ENCODE measurements at places on chromosomes 13 and 19. TPM values are rescaled to one million over a fixed set of nuclear protein-coding genes. Genes with fewer than 3 reads are reported as not detected.

DNA sequence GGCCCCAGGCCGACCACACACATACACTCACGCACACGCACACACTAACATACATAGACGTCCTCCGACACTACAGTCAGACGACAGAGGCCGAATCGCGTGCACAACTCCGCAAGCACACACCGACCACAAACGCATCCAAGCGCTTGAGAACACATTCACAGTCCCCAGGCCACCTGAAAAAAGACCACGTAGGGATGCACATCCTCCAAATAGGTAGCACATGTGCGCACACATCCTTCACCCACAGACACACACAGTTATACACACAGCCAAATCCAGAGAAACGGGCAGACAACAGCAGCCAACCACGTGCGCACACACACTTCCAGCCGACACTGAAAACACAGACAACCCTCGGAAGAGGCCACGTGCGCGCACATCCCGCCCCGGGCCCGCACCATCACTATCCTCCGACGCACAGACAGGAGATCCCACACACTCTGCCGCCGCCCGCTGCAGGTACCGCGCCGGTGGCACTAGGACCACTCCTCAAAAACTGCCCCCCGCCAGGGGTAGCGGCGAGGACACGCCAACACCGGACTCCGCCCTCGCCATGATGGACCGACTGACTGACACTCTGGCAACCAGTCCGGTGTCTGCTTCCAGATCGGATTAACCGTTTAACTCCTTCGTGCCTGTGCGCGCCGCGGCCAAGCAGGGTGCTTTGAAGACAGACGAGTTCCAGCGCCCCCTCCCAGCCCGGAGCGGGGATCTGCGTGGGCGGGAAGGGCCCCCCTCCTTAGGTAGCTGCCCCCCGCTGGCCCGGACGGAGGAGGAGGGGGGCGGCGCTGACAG lies 493 bp upstream of the PDE4A start:
- peak; percentile 79 for DNase-seq

- DNase-seq, result no peak
Measured at GRCh38 chr13:101767131-101767530, 314.7 kb downstream of the ITGBL1 start.

DNA sequence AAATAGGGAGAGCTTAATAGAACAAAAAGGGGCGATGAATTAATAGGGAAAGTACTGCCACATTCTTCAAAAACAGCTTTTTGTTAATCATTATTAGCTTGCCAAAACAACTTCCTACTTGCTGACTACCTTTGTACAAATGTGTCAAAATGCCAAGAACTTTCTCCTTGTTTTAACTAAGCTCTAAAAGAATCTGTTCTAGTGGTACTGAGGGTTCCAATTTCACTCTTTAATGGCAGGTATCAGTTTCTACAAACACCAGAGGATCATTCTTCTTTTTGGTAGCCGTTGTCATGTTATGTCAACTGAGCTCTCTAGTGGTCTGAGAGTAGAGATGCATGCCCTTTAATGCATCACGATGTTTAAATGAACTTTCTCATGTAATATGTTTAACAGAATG lies 29.4 kb upstream of the FBXL3 start:
- DNase-seq, result no peak

- no peak for DNase-seq
Measured at GRCh38 chr13:110697842-110698241, 8.1 kb downstream of the CARS2 start.

DNA sequence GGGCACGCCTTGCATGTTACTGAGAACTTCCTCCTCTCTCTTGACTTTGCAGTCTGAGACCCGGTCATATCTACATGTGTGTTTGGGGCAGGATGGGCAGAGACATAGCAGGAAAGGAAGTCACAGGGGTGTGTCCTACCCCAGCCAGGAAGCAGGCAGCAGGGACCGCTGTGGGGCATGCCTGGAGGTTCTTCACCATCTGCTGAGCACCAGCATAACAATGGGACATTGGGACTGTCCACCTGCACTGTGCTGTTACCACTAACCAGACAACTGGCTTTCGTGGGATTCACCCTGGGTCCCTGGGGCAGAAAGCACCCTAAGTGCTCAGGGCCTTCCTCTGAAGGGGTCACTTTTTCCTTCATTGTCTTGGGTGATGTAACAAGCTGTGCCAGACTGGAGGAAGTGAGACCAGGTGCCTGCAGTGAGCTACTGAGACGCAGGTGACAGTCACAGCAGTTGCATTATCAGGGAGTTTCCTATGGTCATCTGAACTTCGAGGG lies 2.6 kb upstream of the HAUS5 start:
- no peak for DNase-seq

DNA sequence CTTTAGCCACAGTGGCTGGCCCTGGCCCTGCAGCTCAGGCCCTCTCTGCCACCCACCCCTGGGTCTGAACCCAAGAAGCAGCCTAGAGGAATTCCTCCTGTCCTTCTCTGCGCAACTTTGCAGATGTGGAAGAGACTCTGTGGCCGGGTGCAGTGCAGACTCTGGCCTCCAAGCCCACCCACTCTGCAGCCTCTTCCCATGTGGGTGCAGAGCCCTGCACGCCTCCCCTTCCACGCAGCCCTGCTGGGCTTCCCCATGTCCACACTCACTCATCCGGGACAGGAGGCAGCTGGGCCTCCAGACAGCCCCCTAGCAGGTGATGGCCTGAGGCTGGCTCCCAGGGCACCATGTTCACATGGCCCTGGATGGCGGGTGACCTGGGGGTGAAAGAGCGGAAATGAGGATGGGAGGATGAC lies 2.5 kb downstream of the TEX29 start:
- DNase-seq, result no peak

DNA sequence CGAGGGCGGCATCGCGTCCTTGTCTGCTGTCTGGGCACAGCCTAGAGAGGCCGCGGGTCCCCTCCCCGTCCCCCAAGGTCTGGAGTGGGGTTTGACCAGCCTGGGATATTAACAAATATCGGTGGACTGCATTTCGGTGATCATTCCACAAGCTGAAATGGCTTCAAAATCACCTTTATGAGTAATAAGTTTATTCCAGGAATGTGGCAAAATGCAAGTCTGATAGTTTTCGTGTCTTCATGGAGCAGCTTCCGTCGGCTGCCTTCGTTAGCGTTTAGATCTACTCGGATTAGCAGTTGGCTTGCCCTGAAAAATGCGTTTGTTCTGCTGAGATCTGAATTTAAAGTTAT lies 1.1 kb upstream of the GJA3 start:
- DNase-seq, result no peak

- peak; percentile 87 for DNase-seq
Measured at GRCh38 chr19:2578901-2579677, 103.2 kb downstream of the GADD45B start.

DNA sequence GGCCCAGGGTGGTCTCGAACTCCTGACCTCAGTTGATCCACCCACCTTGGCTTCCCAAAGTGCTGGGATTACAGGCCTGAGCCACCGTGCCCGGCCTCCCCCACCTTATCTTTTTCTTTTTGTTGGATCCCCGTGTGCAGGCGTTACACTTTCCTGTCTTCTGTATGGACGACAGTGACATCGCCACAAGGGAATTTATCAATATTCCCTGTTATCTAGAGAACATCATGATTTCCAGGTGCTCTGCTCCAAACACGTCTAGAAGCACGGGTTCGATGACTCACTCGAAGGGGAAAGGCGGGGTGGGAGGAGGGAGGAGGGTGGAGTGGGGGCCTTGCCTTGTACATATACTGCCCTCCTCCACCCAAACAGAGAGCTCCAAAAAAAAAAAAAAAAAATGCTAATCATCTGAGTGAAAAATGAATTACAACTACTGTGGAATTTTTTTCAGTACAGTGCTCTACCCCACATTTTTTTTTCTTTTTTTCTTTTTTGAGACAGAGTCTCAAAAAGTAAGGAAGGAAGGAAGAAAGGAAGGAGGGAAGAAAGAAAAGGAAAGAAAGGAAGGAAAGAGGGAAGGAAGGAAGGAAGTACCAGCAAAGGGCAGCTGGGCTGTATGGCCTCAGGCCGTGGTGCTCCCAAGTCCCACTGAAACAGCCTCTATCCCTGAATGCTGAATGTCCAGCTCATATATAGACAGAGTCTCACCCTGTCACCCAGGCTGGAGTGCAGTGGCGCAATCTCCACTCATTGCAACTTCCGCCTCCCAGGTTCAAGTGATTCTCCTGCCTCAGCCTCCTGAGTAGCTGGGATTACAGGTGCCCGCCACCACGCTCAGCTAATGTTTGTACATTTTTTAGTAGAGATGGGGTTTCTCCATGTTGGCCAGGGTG lies 36.8 kb downstream of the INSR start:
- DNase-seq, result peak; percentile 83

DNA sequence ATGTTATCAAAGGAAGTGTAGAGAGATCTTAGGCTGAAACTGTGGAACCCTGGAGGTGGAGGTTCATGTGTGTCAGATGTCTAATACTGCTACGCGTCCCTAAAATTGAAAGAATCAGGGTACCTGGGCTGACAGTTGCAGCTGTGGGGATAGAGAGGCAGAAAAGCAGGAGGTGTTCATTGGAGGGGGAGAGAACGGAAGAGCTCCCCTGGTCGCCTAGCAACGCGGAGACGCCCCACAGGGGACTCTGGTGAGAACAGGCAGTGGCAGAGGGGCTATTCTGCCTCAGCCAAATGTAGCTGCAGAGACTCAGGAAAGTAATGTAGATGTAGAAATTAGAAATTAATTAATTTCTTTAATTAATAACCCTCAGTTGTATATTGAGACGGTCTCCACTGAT lies 10.1 kb upstream of the ZNF835 start:
- no peak for DNase-seq

- no peak for DNase-seq
Measured at GRCh38 chr13:93304868-93305613, 78.4 kb downstream of the GPC6 start.

- no peak for DNase-seq
Measured at GRCh38 chr13:42099962-42100675, 51.7 kb downstream of the DGKH start.

- DNase-seq, result no peak
Measured at GRCh38 chr13:28657784-28658538, 969 bp upstream of the POMP start.

- peak; percentile 87 for DNase-seq
Measured at GRCh38 chr19:41792513-41793413, 3.6 kb upstream of the CEACAM3 start.

DNA sequence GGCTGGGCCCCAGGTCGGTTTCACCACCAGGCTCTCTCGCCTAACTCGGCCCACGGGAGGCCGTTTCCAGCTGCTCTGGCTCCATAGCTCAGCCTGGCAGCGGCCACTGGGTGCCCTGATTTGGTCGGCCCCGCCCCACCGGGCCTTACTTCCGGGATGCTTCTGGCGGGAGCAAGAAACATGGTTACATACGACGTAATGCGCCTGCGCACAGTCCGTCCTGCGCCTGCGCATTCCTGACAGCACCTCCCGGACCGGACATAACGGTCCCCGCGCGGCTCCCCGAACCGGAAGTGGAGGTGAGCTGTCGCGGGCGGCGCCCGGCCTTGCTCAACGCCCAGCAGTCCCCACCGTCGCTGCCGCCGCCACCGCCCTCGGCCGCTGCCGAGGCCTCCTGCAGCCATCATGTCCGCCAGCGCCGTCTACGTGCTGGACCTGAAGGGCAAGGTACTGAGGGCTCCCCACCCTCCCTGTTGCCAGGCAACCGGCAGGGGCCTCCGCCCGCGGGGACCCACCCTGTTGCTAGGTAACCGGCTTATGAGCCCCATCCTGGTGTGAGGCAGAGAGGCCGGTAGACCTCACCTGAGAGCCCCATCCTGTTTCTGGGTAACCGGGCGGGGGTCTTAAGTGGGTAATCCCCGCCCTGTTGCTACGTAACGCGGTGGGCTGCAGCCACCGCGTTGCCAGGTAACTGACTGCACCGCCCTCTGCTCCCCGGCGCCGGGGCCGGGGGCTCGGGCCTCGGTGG lies at the start of gene AP1M1:
Gene AP1M1, plus strand, starts transcription at position 290 of the 748 bp plus-strand sequence. Its CDS starts 116 bp downstream, at position 406.
- DNase-seq, result peak; percentile 99

DNA sequence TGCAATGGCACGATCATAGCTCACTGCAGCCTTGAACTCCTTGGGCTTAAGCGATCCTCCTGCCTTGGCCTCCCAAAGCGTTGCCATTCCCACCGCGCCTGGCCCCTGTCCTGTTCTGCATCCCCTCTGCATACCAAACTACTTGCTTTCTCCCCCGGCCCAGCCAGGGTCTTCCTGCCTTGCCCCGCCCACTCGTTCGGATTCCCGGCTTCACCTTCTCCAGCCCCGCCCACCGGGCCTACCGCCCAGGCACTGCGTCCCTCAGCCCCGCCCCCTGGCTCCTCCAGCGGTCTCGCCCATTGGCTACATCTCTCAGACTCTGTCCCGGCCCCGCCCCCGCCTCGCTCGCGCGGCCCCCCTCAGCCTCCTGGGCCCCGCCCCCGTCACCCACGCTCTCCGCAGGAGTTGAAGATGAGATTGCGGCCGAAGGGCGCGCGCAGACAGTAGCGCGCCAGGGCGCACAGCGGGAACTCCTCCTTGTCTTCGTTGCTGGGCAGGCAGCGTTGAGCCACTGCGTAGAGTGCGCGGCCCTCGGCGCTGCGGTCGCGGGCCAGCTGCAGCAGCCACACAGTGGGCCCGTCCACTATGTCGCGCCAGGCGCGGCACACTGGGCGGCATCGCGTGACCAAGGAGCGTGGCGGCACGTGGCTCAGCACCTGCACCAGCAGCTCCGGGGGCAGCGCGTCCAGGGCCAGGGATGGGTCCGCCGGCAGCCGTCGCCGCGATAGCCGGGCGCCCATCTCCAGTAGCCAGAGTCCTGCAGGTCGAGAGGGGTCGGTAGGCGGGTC lies 19.0 kb downstream of the MRPS12 start:
- DNase-seq, result no peak

DNA sequence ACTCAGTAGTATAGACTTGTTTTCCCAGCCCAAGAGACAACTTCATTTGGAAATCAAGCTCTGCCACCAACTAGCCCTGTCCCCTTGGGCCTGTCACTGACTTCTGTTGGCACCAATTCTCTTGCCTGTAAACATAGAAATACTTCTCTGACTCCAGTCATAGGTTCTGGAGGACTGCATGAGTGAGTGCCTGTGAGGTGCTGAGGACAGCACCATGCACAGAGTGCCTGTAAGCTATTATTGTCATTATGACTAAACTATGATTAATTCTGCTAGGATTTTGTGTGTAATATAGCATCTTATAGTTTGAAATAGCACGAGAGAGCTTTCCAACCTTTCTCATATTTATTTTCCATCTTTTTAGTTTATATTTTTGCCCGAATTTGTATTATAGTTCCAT lies 247.9 kb downstream of the MYO16 start:
- no peak for DNase-seq

DNA sequence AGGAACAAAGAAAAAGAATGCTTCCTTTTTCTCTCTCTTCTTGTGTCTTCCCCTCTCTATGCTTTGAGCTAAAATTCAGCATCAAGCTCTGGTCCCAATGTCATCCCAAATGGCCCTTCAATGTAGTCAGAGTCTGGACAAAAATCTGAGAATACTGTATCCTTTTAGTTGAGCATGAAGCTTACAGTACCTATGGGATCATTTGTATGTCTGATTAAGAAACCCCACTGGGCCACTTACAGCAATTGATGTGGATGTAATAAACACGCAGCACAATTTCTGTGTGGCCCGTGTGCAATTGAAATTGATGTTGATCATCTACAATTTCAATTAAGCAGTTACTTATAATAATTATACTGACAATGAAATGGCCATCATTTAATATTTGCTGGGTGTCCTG lies 188.9 kb upstream of the RNF113B start:
- no peak for DNase-seq

CGB3 gene
- not detected for total RNA-seq

CGB5 gene
- total RNA-seq, result 3.3 TPM

NEK5 gene
- not detected for total RNA-seq

VASP gene
- total RNA-seq, result 43.5 TPM

MCF2L gene
- 13.1 TPM for total RNA-seq

ZNF844 gene
- total RNA-seq, result not detected

ZIC2 gene
- 0.27 TPM for total RNA-seq

DIAPH3 gene
- total RNA-seq, result 6.7 TPM

CYP4F8 gene
- total RNA-seq, result not detected

OR7C1 gene
- total RNA-seq, result not detected

ZNF460 gene
- 29.7 TPM for total RNA-seq

Data from H4 (cell line).